ENCODE measurements at places on chromosomes 5 and 9. TPM values are rescaled to one million over a fixed set of nuclear protein-coding genes. Genes with fewer than 3 reads are reported as not detected.

SLC34A3 gene
- polyA plus RNA-seq = 0.04 TPM

ANKRD20A1 gene
- 0.16 TPM for polyA plus RNA-seq

ETF1 gene
- 96.0 TPM for polyA plus RNA-seq

RPS23 gene
- polyA plus RNA-seq = 6,067 TPM

MOB3B gene
- 1.7 TPM for polyA plus RNA-seq

DEPDC1B gene
- 0.22 TPM for polyA plus RNA-seq

NR5A1 gene
- polyA plus RNA-seq = not detected

IL7R gene
- 2.8 TPM for polyA plus RNA-seq

OSMR gene
- polyA plus RNA-seq = 12.9 TPM

GABBR2 gene
- polyA plus RNA-seq = not detected

All from adipose tissue (tissue), 3 donors.